ENCODE measurements at places on chromosomes 4 and X.

DNA sequence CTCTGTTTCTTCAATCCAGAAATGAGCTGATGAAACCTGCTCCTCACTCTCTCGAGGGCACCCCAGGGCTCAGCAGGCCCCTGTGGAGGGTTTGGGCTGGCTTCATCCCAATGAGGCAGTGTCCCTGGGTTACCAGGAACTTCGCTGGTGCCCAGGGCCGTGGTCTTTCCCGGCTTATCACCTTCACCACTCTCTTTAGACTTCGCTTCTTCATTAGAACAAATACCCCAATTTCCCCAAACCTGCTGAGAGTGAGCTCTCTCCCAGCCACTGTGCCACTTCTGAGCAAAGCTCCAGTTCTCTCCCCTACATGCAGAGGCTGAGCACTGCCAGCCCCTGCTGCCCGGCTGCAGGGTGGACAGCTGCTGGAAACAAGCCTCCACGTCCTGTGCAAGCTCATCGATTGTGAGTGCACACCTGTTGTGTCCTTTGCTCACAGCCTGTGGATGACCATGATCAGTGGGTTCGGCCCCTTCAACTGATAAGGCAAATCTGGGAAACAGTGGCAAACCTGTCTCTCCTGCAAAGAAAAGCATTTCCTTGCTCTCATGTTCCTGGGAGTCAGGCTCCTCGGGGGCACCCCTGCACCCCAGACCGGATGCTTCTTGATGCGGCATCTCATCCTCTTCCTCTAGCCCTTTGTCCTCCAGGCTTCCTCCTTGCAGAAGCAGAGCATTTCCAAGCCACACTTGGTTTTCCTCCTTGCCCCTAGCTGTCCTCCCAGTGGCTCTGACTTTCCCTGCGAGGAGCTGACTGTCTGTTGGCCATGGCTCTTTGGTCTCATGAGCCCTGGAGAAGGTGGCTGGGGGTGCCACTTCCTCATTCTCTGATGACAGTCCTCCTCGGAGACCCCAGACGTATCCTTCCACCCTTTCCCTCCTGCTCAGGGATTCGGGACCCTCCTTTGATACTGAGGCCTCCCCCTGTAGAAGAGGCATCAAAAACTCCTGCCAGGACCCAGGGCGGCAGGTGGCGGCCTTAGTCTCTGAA, 28.7 kb downstream of the C4orf50 start:
- DNase-seq: no peak

DNA sequence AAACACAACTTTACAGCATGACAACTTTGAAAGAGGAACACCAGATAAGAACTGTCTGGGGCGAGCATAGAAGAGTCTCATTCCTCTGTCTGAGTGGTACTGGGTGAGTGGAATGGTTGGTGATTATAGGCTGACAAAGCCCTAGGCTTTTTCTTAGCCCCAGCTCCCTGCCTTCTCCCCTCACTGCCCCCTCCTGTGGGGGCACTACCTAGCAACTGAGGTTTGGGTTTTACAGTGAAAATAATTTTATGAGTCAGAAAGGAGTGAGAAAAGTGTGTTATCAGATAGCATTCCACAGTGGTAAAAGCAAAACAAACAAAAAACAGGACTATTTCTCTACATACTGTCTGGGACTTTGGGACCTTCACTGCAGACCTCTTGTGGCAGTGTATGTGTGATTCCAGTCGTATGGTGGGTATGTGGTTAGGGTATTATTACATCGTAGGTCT, 10.5 kb upstream of the TMEM165 start:
- no peak for DNase-seq

- no peak for DNase-seq
Measured at GRCh38 chrX:81377329-81377728, 175.4 kb downstream of the SH3BGRL start.

DNA sequence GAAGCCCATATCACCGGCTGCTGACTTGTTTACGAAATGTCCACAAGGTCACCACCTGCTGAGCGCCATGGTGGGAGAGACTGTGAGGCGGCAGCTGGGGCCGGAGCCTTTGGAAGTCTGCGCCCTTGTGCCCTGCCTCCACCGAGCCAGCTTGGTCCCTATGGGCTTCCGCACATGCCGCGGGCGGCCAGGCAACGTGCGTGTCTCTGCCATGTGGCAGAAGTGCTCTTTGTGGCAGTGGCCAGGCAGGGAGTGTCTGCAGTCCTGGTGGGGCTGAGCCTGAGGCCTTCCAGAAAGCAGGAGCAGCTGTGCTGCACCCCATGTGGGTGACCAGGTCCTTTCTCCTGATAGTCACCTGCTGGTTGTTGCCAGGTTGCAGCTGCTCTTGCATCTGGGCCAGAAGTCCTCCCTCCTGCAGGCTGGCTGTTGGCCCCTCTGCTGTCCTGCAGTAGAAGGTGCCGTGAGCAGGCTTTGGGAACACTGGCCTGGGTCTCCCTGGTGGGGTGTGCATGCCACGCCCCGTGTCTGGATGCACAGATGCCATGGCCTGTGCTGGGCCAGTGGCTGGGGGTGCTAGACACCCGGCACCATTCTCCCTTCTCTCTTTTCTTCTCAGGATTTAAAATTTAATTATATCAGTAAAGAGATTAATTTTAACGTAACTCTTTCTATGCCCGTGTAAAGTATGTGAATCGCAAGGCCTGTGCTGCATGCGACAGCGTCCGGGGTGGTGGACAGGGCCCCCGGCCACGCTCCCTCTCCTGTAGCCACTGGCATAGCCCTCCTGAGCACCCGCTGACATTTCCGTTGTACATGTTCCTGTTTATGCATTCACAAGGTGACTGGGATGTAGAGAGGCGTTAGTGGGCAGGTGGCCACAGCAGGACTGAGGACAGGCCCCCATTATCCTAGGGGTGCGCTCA, 8.7 kb upstream of the MSANTD1 start:
- DNase-seq: no peak

- no peak for DNase-seq
Measured at GRCh38 chr4:97106161-97106560, 1037.1 kb downstream of the STPG2 start.

- no peak for DNase-seq
Measured at GRCh38 chrX:108131471-108131870, 39.9 kb downstream of the ATG4A start.

- no peak for DNase-seq
Measured at GRCh38 chr4:26748811-26749210, 111.8 kb upstream of the STIM2 start.

GRCh38 chr4:174037049-174037448, 246.4 kb downstream of the FBXO8 start:
- DNase-seq: no peak

DNA sequence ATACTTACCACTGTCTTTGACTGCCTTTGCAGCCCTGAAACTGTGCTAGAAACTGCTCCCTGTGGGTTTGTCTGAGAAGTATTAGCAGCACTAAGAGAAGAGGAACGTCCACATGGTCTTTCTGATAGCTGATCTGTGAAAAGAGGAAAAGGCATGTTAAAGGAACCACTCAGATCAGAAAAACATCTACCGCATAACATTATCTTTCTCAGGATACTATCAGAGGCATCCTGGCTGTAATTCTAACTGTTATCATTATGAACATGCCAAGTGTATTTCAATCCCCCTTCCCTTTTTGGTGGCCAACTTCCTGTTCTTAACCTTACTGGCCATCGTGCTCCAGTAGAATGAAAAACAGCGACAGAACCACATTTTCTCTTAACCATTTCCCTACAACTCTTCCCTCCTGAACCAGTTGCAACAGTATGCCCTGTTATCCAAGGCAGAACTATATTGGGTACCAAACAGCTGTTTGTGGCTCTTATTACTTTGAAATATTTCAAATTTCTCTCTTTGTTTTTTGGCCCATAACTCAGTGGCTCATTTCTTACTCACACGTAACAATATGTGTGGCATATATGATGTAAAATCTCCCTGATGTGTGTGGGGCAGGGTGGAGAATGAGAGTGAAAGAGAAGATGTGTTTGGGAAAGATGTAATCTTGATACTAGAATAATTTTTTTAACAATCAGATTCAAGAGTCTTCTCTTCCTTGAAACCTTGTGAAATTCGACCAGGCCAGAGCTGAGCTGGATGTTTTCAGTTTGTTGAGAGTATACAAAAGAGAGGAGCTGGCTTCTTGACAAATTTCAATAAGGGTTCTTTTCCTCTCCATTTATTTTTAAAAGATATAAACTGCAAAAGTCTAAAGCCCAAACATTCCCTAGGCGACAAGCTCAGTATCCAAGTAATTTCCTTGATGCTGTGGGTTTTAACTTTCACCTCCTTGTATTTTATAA, 35.2 kb downstream of the ARHGEF6 start:
- DNase-seq: no peak

DNA sequence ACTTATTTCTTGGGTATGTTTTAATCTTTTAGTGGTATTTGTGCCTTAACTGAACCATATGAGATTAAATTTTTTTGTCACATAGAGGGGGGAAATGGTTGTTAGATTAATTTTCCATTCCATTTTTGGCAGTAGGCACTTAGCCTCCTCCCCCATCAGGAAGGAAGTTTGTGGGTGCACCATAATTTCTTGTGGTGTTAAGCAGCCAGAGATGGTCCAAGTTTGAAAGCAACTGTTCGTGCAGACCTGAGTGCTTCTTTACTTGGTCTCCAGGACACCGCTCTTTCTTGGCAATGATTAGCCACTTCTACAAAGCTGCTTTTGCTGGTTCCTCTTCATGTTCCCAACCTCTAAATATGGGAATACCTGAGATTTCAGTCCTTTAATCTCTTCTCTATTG, 92.7 kb upstream of the RPL34 start:
- peak; percentile 13 for DNase-seq

DNA sequence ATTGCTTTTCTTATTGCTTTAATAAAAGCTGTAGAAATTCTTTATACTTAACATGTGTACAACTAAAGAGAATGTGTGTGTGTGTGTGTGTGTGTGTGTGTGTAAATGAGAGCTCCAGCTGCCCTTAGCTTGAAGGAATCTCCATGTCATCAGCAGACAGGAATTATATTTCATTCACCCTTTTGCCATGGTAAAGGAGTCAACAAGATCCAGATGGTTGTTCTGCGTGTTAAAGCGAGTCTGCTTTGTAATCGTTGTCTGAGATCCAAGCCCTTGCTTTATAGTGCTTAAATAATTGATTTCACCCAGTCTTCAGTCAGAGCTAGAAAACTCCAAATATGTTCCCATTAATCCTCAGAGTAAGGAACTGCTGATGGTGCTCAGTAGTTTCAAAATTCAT, 285.5 kb downstream of the PDGFC start:
- DNase-seq: no peak

DNA sequence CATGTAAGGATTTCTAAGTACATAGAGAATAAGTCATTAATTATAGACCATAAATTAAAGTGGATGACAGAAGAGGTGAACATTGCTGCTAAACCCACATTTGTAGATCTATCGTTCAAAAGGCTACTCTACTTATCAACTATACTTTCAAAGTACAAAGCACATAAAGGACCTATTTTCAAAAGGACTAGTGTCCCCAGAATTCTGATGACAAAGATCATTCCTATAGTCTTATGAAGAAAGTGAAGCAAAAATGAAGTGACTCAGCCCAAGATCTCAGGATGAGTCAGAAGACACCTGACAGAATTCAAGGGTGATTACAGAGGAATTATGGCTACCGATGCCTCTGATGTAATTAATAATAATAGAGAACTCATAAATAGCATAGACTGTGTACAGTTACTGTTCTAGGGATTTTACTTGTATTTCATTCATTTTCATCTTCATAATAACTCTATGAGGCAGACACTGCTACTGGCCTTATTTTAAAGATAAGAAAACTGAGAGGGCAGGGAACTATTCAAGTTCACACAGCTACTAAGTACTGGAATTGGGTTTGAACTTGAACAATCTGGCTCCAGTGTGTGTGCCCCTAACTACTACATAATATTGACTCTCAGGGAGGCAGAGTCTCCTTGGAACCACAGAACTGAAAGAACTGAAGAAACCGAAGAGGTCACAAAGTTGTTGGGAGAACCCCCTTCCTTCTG, 17.1 kb downstream of the USP46 start:
- DNase-seq: no peak

GRCh38 chr4:117893207-117893606, 141.1 kb upstream of the NDST3 start:
- no peak for DNase-seq

DNA sequence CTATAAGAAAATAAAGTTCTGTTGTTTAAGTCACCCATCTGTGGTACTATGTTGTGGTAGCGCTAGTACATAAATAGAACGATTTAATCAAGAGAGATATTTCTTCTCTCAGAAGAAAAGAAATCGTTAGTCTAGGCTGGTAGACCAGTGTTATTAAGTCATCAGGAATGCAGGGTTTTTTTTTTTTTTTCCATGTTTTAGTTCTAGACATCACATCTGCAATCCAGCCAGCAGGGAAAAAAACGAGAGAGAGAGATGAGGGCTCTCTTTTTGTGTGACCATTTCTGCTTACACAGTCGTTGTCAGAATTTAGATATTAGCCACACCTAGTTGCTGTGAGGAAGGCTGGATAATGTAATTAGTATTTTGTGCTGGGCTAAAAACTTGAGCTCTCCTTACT, 417.4 kb downstream of the TMA16 start:
- no peak for DNase-seq

DNA sequence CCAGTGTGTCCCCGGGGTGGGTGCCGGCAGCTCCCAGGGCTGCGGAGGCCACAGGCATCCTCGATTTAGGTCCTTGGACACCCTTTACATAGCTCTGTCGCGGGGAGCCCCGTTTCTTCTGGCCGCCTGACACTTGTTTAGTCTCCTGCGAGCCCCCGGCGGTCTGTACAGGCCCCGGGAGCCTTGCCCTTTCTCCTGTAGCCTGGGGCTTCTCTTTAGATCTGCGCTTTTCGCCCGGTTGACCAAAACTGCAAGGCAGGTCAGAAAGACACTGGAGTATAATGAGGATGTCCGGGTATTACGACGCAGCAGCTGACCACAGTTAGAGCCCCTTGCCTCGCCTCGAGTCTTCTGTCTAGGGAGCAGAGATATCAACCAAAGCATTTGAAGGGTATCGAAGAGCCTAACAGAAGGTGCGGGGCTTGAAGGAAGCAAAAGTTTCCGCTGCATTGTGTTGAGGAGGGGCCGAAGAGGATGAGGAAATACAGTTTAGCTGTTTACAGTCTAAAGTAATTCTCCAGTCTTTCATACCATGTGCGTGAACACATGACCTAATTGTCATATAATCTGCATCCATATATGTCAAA, 479 bp downstream of the BRCC3 start:
- DNase-seq: no peak

- DNase-seq: no peak
Measured at GRCh38 chr4:94668724-94669123, 89.0 kb upstream of the BMPR1B start.

- no peak for DNase-seq
Measured at GRCh38 chr4:128737098-128737513, 72.4 kb upstream of the JADE1 start.

DNA sequence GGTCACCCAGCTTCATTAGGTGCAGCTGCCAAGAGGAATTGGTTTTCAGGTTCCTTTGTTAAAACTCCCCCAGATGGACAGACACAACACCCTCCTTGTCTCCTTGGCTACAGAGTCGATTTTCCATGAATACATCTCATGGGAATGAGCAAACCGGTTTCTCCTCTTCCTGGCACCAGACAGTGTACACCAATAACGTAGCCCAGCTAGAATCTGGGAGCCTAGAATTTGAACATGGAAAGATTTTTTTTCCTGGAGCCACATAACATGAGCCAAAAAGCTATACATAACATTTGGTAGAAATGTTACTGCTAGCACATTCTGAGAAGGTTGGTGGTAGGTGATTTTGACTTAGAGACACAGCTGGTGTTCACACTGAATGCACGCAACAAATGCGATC, 62.9 kb upstream of the SLC34A2 start:
- no peak for DNase-seq

Measured in stimulated activated CD4-positive, alpha-beta T cell treated with anti-CD3 and anti-CD28 coated beads, Interleukin-1b, Interleukin-23, amount 100 ng/mL, for 4 hours (primary cell).